ENCODE measurements at places on chromosomes 12 and 14.

GRCh38 chr14:54676812-54677708 lies 110.1 kb downstream of the SAMD4A start:
- DNase-seq = no peak

GRCh38 chr12:16610743-16611142 lies 4.8 kb upstream of the LMO3 start:
- DNase-seq = no peak

DNA sequence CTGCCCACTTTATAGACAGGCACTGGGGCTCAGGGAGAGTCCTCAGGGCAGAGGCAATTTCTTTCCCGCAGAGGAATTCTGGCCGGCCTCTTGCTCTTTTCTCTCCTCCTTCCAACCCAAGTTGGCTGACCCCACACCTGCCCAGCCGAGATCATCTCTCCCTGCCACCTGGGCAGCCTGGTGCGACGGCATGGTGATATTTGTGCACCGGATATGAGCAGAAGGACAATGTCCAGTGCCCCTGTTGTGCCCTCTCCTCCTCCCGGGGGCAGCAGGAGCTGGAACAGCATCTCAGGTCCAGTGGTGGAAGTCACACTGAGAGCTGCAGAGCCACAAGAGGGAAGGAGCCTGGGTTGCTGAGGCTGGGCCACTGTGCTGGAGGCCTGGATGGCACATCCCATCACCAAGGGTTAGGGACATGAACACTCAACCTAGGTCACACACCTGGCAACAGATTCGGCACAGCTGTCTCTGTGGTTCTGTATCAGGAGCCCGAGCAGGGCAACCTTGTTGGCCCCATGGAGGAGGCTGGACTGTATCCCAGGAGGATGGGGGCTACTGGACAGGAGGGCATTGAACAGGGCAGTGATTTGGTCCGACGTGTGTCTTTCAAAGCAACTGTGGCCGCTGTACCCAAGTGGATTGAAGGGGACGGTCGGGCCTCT lies 57.7 kb upstream of the DIO3 start:
- DNase-seq = no peak

DNA sequence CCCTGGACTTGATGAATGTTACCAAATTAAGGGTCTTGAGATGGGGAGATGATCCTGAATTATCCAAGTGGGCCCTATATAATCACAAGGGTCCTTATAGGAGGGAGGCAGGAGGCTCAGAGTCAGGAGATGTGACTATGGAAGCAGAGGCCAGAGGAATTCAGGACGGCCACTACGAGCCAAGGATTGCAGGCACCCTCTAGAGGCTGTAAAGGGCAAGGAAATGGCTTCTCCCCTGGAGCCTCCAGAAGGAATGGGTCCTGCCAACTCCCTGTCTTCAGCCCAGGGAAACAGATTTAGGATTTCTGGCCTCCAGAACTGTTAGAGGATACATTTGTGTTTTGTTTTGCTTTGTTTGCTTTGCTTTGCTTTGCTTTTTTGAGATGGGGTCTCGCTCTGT lies 8.8 kb downstream of the BDKRB1 start:
- DNase-seq = peak; percentile 72

DNA sequence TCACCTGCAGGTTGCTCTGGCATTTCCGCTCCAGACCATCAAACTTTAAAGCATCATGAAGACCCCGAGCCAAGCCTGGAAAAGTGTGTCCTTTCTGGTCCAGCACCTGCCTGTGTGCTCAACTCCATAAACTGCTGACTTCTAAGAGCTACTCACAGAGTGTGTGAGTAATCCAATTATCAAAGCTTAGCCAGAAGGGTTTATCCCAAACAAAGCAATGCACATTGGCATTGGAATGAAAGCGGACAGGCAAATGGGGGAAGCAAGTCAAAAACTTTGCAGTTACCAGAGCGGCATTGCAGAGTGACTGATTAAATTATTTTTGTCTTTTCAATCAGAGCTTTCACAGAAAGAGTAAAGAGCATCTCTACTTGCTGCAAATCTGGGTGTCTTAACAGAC lies 1262.4 kb upstream of the SEL1L start:
- DNase-seq = no peak

DNA sequence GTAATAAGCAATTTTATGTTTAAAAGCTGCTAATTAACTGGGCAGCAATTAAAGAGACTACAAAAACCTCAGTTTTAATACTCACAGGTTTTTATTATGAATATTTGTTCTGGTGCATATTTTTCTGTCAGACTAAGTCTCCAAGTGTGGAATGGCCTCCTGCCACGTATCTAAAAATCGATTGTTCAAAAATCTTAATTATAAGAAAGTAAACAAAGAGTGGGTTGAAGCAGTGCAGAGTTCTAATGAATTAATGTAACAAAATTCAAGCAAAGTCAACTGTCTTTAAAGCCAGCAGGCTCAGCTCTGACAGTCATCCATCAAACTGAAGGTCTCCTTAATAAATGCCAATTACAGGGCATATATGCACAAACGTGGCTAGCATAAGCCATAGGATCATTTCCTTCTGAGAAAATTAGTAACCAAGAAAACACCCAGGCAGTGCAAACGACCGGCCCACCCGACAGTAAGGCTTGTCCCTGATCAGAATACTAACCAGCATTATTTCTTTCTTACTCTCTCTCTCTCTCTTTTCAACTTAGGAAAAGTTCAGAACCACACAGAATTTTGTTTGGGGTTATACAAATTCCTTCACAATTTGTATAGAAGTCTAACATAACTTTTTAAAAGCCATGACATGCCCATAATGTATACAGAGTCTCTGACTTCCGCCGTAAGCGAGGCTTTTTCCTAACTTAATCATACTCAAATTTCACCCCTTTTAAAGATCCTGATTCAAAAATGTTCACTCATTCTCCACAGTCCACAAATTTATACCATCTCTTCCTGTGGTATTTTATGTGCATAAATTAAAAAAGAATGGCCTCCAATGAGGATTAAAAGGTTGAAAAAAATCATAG lies 83.8 kb downstream of the SLC25A21 start:
- DNase-seq = no peak

DNA sequence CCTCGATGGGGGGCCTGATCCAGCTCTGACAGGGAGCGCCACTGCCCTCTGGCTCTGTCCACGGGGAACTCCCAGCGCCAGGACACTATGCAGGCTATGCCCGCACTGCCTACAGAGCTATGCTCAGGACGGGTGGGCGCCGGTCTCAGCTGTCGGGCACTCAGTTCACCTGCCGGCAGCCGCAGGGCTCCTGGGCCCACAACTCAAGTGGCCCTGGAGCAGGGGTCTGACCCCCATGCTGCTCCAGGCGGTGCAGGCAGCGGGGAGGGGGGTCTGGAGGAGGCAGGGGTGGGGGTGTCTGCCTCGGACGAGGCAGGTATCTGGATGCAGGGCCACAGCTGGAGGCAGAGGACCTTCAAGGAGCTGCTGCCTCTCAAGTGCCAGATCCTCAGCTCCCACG lies 28.5 kb upstream of the NUDT14 start:
- DNase-seq = no peak

- DNase-seq = no peak
Measured at GRCh38 chr14:75630695-75631452, 29.8 kb downstream of the ERG28 start.

- peak; percentile 98 for DNase-seq
Measured at GRCh38 chr12:132887513-132888351, at the start of gene CHFR. Gene CHFR, minus strand, starts transcription at chr12:132887605. Its CDS starts 277 bp downstream, at chr12:132887328.

GRCh38 chr12:103848917-103849491 lies 8.0 kb upstream of the NT5DC3 start:
- no peak for DNase-seq

DNA sequence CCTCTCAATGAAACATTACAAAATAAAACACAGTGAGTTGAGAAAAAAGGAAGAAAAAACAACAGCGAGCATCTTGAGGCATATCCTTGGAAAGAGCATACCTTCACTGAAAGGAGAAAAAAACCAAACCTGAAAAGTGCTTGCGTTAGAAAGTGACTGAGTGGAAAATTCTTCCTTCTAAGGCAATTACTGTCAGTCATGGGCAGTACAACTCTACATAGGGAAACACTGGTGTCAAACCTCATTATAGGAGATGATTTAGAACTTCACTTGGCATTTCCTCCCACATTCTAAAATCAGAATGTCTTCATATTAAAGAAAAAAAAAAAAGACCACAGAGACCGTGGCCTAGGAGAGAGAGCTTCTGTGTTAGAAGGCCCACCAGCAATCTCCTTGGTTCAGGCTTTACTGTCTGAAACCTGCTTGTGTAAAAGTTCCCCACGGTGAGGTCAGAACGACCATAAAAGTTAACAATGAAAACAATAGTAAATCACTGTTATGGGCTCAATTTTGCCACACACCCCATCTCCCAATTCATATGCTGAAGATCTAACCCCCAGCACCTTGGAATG lies 91.1 kb upstream of the CRY1 start:
- DNase-seq = no peak

- no peak for DNase-seq
Measured at GRCh38 chr12:42960087-42960527, 370.6 kb upstream of the PRICKLE1 start.

DNA sequence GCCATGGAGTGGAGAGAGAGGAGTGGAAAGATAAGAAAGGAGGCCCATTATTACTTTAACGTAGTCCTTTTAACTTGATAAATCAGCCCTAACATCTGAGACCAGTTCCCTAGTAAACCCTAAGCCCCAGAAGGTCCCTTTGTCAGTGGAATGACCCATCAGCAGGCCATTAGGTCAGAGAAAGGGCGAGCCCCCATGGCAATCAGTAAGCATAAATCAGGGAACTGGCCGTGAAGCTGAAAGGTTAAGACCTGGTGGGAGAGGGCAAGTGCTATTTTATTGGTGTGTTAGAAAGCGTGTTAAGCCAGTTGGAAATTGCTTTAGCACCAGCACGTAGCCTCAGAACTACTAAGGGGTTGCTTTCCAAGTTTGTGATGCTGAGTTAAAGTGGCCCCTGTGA lies 708.0 kb downstream of the BCL11B start:
- no peak for DNase-seq

GRCh38 chr12:97306147-97306546 lies 156.5 kb upstream of the RMST start:
- peak; percentile 3 for DNase-seq

DNA sequence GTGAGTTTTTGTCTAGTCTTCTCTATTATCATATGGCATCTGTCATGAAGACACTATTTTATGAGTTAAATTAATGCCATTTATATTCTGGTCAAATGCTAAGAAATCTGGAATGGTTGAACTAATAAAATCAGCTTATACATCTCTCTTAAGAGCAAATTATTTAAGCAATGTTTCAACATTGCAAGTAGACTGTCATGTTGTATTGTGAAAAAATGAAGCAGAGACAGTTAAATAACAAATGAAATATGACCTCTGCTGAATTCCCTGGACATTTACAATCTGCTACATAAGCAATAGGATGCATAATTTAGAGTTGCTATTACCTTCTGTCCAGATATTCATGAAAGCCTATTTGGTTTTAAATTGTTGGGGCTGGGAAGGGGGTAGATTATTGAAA lies 30.6 kb downstream of the NAV3 start:
- DNase-seq = no peak

DNA sequence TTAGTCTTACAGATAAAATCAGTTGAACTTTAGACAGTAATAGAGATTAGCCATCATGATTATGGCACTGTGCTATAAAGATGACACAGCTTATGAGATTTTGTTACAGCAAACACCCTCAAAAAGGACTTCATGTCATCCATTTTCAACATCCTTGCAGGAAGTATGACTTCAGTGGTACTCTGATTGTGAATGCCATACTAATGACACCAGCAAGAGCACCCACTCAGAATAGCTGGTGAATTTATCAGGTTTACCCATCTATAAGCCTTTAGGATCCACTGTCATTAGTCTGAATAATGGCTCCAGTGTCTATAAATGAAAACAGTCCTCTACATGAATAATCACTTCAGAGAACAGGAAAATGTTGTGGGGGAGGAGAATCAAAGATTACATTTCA lies 615.2 kb downstream of the RPS29 start:
- DNase-seq = no peak

- peak; percentile 71 for DNase-seq
Measured at GRCh38 chr14:65704437-65704836, 291.9 kb downstream of the FUT8 start.

DNA sequence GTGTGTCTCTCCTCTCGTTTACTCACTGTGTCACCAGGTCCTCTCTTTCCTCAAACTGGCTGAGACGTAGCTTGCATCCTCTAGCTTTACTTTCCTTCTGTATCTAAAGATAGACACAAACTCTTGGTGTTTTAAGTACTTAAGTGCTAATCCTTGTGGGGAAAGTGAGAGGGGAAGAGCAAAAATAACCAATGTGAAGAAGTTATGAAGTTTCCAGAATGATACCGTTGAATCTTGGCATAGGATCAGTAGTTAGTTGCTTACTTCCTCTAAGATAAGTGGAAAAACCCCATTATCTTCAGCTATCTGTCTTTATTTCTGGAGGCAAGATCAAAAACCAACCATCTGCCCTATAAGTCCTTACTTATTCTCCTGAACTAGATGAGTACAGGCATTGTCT lies 10.6 kb downstream of the FAR2 start:
- DNase-seq = no peak

DNA sequence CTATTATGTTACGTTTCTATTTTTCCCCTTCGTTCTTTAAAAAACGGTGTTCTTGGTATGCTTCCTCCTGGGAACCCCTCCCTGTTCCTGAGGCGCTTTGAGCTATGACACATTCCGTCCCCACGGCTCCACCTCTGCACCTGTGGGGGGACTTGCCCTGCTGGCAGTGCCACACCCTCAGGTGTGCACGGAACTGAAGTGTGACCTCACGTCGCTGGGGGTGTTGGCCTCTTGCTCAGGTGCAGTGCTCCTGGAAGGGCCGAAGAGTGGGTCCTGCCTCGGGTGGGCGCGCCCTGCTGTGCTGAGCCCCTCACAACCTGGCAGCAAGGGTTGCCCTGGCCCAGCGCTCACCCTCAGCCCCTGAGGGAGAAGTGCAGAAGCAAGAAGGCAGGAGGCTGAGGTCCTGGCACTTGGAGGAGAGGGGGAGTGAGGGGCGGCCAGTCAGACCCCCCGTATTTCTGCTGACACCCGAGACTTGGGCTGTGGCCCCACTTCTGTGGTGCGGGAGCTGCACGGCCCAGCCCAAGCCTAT lies 4.9 kb downstream of the AMN start:
- DNase-seq = no peak

DNA sequence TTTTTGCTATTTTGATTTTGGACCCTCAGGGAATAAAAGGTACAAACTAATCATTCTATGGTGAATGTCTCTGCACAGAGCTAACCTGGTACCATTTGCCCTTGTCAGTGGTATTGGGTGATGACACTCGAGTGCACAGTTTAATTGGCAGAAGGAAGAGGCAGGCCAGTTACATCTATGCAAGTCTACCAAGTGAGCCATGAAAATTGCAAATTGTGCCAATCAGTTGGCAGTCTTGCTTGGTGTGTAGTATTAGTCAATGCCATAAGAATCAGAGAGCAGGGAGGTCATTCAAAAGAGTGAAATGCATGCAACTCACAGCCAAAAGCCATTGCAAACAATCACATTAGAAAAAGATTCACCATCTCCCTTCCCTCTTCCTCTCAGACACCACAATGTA lies 479.6 kb downstream of the ADAMTS20 start:
- no peak for DNase-seq
